Activated CD8-positive, alpha-beta memory T cell treated with anti-CD3 and anti-CD28 coated beads for 1 hour (primary cell): ENCODE measurements at places on chromosomes 2 and 18.

- DNase-seq, result no peak
Observed at GRCh38 chr2:156896294-156896693, 361.2 kb upstream of the GALNT5 start.

- DNase-seq, result no peak
Observed at GRCh38 chr18:44897816-44898215, 217.1 kb downstream of the SETBP1 start.

DNA sequence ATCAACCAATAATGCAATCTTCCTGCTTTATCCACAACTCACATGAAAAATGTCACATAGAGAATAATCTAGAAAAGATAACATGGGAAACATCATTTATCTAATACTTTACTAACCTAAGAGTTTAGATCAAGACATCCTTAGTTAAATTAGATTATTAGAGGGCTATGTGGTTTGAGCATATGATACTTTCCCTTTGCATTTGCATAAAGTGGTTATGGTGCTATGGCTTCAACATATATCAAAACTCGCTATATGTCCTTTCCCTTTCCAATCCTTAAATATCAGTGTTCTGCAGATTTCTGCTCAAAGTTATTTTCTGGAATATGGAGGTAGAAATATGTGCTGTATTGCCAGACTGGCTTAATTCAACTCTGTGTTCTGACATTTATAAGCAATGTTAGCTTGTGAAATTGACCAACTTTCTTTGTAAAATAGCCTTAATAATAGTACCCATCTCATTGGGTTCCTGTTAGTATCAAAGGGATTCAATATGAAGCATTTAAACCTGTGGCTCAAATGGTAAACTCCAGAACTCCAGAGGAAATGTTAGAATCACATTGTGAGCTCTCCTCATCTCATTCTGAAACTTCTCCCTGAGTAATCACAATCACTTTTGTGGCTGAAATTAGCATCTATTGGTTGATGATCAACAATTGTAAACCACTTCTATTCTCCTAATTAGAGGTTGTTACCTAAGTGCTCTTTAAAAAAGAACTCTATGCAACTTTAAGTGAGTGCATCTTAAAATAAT lies 1089.9 kb upstream of the SLC39A10 start:
- DNase-seq, result no peak

GRCh38 chr2:205739620-205740019 lies 57.3 kb downstream of the NRP2 start:
- DNase-seq, result no peak

DNA sequence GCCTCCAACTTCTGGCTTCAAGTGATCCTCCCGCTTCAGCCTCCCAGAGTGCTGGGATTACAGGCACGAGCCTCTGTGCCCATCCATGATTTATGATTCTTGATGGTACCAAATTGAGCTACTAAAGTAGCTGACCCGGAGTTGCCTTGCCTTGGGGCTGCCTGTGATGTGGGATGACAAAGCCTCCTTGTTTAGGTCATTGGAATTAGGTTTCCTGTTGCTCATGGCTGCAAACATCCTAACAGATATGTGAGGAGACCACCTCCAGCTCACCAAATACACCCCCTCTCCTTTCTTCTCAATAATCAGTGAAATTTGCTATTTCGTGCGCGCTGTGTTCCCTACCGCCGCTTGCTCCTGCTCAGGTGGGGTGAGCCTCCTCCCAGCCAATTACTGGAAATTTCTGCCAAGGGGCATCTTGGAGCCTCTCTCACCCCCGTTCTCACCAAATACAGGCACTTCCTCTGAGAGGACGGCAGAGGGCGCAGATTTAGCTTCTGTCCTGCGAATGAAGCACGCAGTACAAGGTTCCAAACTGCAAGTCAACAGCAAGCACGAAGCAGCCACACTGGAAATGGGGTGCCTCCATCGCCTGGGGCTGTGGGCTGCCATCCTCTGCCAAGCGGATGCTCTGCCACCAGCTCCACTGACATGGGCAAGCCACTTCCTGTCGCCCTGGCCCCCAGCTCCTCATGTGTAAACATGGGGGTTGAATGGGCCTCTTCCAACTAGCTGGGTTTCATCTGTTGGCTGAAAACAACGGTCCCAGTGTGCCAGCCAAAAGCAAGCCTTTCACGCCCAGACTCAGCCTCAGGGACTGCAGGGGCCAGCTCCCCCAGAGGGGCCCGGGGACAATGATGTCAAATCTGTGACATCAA lies 71.7 kb downstream of the NCAPH start:
- peak; percentile 55 for DNase-seq

DNA sequence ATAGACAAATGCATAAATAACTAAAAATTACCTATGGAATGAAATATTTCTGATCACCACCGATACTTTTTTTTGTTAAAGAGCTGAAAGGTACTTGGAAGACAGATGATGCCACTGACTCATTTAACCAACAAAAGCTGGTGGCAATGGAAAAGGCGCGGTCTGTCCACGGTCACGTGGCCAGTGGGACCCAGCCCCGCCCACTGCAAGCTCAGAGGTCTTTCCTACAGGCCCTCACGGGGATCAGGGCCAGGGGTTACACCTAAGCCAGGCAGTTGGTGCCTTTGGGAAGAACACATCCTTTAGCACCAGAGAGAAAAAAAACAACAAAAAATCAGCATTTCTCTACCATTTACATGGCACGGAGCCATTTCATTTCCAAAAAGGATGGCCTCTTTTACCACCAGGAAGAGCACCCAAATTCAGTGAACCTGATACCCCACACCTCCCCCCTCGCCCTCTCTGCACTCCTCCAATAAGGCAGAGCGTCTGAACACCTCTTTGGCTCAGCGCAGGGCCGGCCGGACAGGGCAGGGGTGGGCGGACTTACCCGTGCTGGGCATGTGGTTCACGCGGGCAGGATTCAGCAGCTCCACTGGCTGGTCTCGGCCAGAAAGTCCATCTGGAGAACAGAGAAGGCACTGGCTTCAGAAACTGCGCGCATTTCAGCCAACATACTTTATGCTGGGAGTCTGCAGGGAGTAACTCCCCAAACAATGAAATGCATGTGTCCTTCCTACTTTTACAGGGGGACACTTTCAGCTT lies 164.6 kb downstream of the HDAC4 start:
- DNase-seq, result no peak

DNA sequence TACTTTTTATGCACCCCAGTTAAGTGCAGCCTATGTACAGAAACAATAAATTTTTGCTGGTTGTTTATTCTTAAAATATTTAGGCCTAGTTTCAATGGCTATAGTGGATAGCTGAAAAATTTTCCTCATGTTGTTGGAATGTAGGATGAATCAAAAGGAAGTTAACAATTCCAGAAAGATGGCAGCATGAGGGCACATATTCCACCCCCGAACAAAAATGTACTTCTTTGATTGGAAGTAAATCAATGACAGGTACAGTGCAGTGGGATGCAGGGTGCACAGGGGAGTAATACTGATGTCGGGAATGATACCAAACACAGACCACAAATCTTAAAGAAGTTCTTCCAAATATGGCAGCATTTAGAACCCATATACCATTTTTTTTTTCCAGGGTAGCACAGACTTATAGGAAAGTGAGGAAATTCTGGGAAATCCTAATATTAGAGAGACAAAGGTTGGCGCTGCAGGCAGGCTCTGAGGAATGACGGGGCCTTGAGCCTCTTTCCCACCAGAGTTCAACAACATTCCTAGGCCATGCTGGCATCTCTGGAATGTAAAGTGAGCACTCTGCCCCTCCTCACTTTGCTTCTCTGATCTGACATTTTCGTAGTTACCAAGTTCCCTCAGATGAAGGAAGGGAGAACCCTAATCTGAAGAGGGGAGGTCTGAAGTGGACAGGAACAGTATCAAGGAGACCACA lies 36.6 kb upstream of the IKZF2 start:
- DNase-seq, result no peak

DNA sequence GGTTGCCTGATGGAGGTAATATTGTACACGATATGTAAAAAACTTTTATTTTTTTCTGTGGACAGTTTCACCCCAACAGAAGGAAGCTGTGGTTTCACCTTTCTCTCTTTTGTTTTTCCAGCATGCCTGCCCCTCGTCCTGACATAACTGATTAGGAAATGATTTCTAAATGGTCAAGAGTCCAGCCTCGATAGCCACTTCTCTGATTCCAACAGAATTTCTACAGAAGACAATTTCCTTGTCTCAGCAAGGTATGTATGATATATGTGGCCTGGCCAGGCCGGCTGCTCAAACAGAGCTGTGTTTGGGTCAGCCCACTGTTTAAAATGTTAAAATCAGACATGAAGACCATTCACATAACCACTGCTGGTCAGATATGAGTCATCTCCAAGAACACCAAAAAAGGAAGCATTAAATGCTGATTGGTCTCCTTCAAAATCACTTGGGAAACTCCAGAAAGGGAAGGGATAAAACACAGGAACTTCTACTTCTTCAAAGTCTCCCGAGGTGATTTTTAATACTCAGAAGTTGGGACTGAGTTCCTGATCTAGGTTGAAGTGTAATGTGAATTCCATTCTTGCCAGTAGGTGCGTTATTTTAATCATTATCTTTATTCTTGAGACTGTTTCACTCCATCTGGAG lies 22.3 kb downstream of the ATP8B1 start:
- DNase-seq, result no peak

DNA sequence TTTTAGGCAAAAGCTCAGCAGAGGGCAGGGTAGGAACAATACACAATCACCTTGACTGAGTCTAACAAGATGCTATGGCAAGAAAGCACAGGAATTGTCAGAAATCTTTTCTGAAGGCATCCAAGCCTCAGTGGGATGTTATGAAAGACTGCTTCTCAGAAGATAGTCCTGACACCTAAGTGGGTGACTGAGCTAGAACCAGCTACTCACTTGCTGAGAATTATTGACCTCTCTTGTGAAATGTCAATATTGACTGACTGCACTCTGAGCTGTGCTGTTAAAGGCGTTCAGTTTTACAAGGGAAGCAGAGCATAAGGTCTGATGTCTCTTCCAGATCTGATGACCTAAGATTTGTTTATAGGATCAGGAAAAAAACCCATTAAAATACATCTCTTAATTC lies 46.1 kb downstream of the TACR1 start:
- no peak for DNase-seq

GRCh38 chr2:132909427-132909826 lies 239.4 kb upstream of the LYPD1 start:
- no peak for DNase-seq

DNA sequence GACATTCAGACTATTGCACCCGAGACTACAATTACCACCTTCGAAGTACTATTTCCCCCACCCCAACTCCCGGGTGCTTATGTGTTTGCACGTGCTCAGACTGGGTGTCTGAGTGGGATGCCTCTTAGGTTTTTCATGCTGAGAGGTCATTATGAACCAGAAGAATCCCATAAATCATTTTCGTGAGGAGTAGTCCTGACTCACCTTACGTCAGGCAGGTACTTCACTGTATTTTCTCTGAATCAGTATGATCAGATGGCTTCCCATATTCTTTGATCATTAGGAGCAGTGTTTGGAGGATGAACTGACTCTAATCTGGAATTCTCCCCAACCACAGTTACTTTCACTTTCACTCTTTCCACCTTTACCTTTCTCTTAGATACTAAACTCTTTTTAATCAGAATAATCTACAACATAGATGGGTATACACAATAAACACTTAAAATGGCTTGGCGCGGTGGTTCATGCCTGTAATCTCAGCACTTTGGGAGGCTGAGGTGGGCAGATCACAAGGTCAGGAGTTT lies 38.4 kb upstream of the STAT4 start:
- no peak for DNase-seq

- no peak for DNase-seq
Observed at GRCh38 chr2:69561101-69561500, 82.4 kb downstream of the AAK1 start.

GRCh38 chr2:235305678-235306077 lies 188.2 kb upstream of the AGAP1 start:
- no peak for DNase-seq

GRCh38 chr2:239818531-239819011 lies 206.6 kb downstream of the NDUFA10 start:
- DNase-seq, result no peak

DNA sequence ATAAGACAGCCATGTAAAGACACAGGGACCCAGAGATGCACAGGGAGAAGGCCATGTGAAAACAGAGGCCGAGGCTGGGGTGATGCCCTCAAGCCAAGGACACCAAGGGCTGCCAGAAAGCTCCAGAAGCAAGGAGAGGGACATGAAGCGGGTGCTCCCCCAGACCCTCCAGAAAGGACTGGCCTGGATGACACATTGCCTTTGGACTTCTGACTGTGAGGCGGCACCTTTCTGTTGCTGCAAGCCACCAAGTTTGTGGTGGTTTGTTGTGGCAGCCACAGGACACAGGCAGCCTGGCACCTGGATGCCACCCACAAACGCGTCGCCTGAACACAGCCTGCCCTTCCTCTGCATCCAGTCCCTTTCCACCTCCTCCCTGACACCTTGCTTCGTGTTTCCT lies 67.1 kb downstream of the RHOB start:
- no peak for DNase-seq

DNA sequence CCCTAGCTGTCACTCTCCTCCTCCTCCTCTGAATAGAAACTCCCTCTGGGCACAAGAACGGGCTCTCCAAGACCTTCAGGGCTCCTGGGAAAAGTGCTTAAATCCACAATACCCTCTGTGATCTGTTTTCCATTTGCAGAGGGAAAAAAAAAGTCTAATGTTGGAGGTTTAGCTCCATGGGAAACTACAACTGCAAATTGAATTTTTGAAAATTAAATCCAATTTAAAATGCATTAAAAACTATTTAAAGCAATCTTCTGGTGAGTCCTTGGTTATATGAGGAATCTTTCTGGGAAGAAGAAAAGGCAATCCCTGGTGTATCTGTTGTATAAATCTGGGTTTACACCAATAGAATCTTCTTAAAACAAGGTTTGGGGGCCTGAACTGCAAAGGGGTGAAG lies 64.3 kb downstream of the NCKAP5 start:
- DNase-seq, result no peak

DNA sequence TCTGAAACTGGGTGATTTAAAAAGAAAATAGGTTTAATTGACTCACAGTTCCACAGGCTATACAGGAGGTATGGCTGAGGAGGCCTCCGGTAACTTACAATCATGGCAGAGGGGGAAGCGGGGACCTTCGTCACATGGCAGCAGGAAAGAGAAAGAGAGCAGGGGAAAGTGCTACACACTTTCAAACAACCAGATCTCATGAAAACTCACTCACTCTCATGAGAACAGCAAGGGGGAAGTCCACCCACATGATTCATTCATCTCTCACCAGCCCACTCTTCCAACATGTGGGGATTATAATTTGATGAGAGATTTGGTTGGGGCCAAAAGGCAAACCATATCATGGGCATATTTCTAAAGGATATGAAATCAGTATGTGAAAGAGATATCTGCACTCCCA lies 12.0 kb upstream of the ARHGAP15 start:
- no peak for DNase-seq

GRCh38 chr2:9165625-9166024 lies 41.0 kb upstream of the ASAP2 start:
- DNase-seq, result no peak

DNA sequence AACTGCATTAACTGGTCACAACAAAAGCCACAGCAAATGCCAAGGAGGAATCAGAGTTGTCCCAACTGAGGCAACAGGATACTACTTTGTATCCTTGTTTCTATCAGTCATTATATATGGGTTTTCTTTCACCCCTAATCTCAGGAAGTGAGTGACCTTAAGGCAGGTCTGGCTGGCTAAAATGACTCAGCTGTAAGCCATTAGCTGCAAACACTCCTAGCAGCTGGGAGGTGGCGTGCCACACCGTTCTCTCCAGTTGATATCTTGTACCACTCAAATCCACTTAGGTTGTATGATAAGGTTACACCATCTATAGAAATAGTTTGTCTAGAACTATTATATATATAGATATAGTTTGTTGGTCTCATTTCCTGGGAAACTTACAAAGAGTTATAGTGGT lies 171.1 kb upstream of the MC4R start:
- no peak for DNase-seq

- no peak for DNase-seq
Observed at GRCh38 chr2:69559442-69560146, 83.9 kb downstream of the AAK1 start.

- no peak for DNase-seq
Observed at GRCh38 chr18:60962625-60963024, 370.6 kb upstream of the CDH20 start.
